ENCODE measurements at places on chromosomes 16 and 17.

GRCh38 chr17:2172077-2172851 lies 117.4 kb downstream of the HIC1 start:
- no peak for DNase-seq

GRCh38 chr17:35423761-35424160 lies 8.5 kb downstream of the SLFN12 start:
- DNase-seq, result no peak

- DNase-seq, result no peak
Measured at GRCh38 chr17:77507111-77507885, 366.5 kb downstream of the SEC14L1 start.

GRCh38 chr17:66522591-66523272 lies 220.3 kb downstream of the PRKCA start:
- no peak for DNase-seq

DNA sequence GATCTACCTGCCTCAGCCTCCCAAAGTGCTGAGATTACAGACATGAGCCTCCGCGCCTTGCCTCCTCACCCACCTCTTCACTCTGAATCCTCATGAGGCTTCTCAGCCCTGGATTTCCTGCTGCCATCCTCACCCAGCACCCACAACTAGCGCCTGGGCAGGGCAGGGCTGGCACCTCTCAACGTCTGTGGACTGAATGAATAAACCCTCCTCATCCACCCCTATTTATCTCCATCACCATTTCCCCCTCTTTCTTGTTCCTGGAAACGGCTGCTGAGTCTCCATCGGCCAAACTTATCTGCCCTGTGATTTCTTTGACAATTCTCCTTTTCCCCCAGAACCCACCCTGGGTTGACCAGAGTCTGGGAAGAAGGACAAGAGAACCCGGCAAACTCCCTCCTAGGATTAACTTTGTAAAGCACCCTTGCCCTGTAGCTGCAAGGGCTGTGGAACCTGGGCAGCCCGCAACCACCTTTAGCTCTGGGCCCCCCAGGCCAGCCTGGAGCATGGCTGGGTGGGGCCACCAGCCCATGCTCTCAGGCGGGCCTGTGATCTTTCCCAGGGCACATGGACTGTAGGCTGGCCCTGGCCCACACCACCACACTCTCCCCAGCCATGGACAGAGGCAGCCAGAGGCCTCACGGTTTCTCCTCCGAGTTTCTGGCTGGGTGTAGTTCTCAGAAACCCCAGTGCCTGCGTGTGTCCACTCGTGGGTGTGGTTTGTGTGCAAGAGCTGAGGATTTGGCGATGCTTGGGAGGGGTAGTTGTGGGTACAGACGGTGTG lies 2.4 kb downstream of the SPN start:
- DNase-seq, result no peak

DNA sequence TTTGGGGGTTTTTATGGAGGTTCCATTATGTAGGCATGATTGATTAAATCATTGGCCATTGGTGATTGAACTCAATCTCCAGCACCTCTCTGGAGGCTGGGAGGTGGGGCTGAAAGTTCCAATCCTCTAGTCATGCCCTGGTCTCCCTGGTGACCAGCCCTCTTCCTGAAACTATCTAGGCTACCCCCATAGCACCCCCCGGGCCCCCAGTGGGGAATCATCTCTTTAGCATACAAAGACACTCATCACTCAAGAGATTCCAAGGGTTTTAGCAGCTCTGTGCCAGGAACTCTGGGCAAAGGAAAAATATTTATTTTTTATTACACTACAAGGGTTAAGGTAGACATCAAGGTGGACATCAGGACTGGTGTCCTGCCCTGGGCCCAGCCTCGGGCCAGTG lies 10.6 kb downstream of the SLC46A1 start:
- no peak for DNase-seq

DNA sequence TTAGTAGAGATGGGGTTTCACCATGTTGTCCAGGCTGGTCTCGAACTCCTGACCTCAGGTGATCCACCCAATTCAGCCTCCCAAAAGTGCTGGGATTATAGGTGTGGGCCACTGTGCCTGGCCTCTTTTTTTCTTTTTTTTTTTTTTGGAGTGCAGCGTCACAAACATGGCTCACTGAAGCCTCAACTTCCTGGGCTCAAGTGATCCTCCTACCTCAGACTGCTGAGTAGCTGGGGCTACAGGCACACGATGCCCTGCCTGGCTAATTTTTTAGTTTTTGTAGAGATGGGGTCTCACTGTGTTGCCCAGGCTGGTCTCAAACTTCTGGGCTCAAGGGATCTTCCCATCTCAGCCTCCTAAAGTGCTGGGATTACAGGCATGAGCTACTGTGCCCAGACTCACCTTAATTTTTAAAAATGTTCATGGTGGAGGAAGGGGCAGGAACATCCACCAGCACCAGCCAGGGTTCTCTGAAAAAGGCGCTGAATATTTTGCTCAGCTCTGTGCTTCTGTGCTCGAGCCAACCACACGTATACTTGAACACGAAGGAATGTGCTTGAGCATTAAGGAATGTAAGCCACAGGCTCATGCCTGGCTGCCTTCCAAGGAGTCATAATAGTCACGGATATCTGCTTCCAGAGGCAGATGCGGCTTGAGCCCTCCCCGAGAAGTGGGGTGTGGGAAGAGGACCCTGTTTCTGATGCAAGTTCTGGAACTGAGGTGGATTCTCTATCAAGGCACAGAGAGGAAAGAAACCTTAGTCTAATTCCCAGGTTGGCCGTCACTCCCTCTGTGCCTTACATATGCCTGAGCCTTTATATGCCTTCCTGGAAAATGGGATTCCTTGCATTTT lies 65.5 kb upstream of the CREBBP start:
- DNase-seq, result no peak

DNA sequence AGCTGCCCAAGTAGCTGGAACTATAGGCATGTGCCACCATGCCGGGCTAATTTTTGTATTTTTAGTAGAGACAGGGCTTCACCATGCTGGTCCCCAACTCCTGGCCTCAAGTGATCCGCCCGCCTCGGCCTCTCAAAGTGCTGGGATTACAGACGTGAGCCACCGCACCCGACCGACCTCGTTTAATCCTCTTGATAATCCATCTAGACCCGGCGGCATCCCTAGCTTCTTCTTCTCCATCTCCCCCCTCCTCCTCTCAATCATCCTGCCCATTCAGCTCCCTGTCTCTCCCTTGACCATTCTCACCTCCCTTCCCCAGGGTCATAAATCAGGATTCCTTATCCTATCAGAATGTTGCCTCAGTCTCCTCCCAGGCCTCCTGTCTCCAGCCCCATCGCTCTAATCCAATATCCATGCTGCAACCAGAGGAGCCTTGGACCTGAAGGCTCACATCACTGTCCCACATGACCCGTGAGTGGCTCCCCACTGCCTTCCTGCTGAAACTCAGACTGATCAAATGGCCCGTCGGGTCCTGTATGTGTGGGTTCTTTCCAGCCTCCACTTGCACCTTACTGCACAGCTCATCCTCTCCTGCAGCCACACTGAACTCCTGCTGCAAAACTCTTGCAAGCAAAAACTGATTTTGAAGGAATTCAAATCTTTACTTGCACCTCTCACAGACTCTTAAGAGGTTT lies 74.1 kb upstream of the CDH5 start:
- no peak for DNase-seq

DNA sequence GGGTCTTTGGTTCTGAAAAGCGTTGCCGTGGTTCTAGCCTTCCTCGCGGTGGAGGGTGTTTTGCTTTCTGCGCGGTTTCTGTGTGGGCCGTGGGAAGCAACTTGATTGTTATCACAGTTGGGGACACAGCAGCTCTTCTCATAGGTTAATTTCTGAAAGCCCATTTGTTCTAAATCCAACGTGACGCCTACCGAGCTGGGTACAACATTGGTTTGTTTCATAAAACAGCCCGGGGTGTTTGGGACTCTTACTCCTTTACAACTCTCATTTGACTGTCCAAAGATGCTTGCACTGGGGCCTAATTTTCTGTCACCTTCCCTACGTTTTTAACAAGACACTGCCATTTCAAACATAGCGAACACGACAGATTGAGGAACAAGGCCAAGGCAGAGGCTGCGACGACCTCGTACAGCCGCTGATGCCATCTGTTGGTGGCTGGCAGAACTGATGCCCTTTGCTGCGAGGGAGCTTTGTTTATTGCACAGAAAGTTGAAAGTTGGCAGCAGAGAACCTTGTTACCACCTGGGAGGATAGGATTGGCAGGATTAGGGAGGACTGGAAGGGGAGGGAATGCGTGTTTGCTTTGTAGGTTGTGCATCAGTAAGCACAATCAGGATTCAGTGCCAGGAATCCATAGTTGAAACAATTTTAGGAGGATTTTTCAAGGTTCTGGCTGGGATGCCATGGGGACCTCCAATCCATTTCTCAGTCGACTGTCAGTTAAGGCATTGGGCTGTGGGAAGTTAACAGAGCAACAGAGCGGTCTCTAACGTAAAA lies 98.3 kb downstream of the PITPNC1 start:
- DNase-seq, result peak; percentile 83

DNA sequence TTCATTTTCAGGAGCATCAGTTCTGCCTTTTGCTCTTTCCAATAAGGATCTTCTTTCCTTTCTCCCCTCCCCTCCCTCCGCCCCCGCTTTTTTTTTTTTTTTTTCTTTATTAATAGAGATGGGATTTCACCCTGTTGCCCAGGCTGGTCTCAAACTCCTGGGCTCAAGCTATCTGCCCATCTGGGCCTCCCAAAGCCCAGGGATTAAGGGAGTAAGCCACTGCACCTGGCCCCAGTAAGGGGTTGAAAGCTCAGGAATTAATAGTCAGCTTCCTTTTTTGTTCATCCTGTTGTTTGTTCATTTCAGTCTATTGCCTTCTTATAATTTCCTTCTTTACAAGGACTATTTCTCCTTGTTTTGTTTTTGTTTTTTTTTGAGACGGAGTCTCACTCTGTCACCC lies 7.9 kb upstream of the C17orf58 start:
- DNase-seq, result no peak

GRCh38 chr16:56549744-56550385 lies 15.0 kb upstream of the MT4 start:
- DNase-seq, result no peak

DNA sequence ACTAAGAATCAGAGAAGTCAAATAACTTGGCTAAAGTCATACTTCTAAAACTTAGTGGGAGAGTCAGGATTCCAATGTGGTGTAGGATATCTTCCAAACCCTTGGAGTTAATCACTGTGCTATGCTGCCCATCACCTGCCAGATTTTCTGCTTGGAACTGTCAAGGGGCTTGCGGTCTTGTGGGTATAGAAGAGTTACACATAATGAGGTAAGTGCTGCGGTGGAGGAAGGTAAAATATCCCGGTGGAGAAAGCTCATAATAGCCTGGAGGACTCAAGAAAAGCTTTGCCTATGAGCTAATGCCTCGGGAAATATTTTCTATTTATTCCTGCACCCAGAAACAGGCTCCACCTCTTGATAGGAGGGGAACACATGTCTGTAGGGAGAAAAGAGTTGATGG lies 195.6 kb downstream of the UTP18 start:
- DNase-seq, result no peak

DNA sequence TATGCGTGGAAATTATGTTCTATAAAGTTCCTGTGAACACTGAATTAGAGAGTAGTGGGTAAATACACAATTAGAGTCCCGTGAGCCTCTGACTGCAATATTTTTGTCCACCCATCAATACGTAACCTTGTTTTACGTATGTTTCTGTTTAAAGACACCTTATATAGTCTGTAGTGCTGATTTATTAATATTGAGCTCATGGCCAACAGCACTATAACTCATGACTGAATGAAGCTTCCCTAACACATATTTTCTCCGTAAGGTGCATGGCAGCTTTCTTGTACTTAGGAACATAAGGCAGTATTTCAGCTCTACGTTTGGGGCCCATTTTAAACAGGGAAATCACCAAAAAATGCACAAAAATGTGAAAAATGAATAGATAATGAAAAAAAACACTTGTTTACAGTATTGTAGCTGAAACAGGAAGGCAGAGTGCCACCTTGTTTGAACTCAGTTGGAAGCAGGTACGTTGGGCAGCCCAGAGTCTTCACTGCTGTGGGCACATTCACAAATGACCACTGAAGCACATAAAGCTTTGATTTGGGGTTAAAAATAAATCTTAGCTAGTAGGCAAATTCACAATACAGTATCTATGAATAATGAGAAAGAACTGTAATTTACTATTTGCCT lies 108.5 kb downstream of the CNTNAP4 start:
- no peak for DNase-seq

DNA sequence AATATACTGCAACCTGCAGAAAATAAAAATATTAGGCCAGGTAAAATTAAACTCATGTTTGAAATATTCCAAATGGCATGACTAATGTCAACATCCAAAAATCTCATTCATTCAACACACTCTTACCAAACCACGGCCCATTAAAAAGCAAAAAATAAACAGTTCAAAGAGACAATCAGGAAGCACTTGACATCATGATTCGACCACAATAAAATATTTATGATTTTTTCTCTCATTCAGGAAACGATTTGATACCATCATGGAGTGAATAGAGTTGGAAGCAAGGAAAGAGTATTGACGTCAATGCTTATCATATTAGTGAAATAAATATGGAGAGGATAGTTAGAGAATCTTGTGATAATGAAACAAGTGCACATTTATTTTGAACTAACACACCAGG lies 354.1 kb downstream of the KCNJ2 start:
- no peak for DNase-seq

GRCh38 chr17:9072696-9073339 lies 51.5 kb downstream of the NTN1 start:
- DNase-seq, result no peak

DNA sequence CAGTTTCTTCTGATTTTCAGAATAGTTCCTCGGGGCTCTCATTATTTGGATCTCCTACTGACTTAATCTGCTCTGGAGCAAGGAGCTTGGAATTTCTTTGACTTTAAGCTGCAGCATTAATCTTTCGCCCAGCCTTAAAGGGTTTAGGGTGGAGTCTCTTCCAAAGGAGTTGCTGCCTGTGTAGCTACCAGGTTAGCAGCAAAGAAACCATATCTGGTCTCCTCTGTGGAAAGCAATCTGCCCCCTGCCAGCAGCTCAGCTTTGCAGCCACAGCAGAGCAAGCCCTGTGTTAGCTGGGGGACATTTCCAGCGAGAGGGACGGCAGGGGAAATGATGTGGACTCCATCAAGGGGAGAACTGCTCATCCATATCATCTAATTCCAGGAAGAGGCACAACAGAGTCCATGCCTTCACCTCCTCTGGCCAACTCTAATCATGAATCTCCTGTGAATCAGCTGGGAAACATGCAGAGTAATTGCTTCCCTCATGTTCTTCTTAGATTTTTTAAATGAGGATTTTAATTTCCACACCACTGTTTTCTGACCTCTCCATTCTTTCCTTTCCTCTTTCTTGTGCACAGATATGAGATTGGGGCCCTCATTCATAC lies 827.6 kb upstream of the CA10 start:
- no peak for DNase-seq
